T-cell (primary cell): ENCODE measurements at places on chromosomes 11 and 22. TPM values are rescaled to one million over a fixed set of nuclear protein-coding genes. Genes with fewer than 3 reads are reported as not detected.

OR8H2 gene
- not detected for total RNA-seq

LRP5 gene
- total RNA-seq = 7.2 TPM

SMIM35 gene
- total RNA-seq = 0.36 TPM

KRTAP5-8 gene
- not detected for total RNA-seq

MS4A8 gene
- total RNA-seq = not detected

SLC22A6 gene
- not detected for total RNA-seq

IL17REL gene
- not detected for total RNA-seq

CHRNA10 gene
- 1.2 TPM for total RNA-seq

FAM180B gene
- not detected for total RNA-seq

HSPB2 gene
- total RNA-seq = not detected

PHETA2 gene
- total RNA-seq = 0.83 TPM

PRG3 gene
- total RNA-seq = not detected

C11orf52 gene
- total RNA-seq = not detected

FIBIN gene
- not detected for total RNA-seq

GRAMD4 gene
- 24.3 TPM for total RNA-seq

OR51B2 gene
- total RNA-seq = not detected

KCNK4 gene
- 0.35 TPM for total RNA-seq

RAB36 gene
- total RNA-seq = 0.85 TPM

ATL3 gene
- 43.7 TPM for total RNA-seq

BRSK2 gene
- total RNA-seq = 1.4 TPM

GALNT18 gene
- not detected for total RNA-seq

OVOL1 gene
- total RNA-seq = not detected
